Esophagus muscularis mucosa (tissue), 4 donors: ENCODE measurements at places on chromosomes 11 and 22. TPM values are rescaled to one million over a fixed set of nuclear protein-coding genes. Genes with fewer than 3 reads are reported as not detected.

Gene OR8D1
- total RNA-seq, result not detected

Gene POLD3
- 9.1 TPM for total RNA-seq

Gene BCR
- 35.7 TPM for total RNA-seq

Gene MOV10L1
- 0.83 TPM for total RNA-seq

Gene RASSF7
- total RNA-seq, result 16.1 TPM

Gene HEPHL1
- total RNA-seq, result not detected

Gene GRK3
- total RNA-seq, result 5.8 TPM

Gene RFPL3
- not detected for total RNA-seq

DNA sequence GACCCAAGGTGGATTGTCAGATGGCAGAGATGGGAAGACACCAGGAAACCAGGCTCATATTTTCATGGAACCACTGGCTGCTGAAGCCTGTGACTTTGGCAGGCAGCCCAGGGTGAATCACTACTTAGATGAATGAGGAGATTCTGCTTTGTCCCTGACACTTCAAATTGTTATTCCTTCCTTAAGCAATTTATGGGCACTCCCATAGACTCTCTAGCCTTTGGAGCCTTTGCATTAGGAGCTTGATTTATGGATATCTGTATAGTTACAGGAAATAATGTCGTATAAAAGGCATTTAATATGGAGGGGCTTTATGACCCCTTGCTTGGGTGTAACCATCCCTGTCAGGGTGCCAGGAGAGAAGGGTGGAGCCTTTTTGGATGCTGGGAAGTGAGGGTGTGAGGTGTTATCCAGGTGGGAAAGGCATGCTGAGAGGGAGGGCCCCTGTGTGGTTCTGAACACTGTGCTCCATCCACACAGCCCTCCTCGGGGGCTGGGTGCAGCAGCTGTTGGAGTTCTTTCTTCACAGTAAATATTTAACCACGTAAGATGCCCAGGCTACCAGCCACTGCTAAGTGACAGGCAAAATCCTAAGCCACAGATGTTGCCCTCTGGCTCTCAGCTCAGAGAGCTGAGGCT is 35.3 kb downstream of the IL18 start:
- DNase-seq, result no peak

DNA sequence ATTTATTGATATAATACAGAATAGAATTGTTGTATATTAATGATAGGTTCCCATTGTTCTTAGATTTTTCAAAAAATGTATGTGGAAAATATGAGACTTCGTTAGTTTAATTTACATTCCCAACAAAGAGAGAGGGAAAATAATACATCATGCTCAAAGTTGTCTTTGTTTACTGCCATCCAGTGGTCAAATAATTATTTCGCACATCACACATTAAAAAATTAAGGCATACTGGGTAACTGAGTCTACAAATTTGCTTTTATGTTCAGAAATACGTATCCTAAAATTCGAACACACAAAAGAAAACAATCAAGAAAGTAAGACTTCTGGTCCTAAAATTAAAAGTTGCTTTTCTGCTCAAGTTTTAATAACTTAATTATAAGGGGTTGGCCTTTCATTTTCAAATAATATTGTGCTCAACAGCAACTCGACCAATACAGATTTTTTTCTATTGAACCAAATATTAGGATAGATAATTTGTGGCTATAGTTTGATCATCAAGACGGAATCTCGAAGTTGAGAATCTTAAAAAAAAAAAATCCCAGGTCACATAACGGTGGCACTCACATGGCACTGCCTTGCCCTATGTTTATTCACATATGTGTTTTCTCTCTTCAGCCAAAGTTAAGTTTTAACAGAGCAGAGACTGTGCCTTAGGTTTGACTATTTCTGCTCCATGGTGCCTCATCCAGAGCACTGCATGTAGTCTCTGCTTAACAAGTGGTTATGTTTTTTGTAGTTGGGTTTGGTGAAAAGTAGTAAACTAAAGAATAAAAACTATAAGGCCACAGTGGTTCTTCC is 12.3 kb downstream of the PDGFD start:
- DNase-seq, result no peak

DNA sequence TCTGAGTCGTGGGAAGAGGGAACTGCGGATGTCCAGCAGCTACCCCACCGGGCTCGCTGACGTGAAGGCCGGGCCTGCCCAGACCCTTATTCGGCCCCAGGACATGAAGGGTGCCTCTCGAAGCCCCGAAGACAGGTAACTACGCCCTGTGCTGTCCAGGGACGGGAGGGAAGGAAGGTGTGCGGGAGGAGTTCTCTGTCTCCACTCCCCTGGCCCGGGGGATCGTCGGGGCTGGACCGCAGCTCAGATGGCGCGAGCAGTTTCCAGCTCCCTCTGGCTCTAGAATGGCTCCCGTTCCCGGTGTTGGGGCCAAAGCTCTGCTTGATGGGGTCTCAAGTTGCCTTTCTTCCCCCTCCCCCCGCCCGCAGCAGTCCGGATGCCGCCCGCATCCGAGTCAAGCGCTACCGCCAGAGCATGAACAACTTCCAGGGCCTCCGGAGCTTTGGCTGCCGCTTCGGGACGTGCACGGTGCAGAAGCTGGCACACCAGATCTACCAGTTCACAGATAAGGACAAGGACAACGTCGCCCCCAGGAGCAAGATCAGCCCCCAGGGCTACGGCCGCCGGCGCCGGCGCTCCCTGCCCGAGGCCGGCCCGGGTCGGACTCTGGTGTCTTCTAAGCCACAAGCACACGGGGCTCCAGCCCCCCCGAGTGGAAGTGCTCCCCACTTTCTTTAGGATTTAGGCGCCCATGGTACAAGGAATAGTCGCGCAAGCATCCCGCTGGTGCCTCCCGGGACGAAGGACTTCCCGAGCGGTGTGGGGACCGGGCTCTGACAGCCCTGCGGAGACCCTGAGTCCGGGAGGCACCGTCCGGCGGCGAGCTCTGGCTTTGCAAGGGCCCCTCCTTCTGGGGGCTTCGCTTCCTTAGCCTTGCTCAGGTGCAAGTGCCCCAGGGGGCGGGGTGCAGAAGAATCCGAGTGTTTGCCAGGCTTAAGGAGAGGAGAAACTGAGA is 1.4 kb downstream of the ADM start:
- DNase-seq, result no peak

DNA sequence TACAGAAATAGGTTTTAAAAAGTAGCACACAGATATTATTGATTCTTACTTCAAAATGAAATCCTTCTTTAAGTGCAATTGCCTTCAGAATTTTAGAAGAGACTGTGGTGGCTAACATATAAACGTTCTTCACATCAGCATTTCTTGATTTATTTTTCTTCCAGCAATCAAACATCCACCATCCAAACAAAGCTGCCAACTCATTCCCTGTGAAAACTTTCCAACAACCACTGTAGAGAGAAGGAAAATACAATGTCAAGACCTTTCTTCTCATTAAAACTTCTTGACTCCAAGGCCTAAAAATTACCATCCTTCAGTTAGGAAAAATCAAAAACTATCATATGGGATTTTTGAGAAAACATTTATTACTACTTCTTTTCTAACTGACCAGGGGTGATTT is 34.0 kb upstream of the P4HA3 start:
- DNase-seq, result no peak

DNA sequence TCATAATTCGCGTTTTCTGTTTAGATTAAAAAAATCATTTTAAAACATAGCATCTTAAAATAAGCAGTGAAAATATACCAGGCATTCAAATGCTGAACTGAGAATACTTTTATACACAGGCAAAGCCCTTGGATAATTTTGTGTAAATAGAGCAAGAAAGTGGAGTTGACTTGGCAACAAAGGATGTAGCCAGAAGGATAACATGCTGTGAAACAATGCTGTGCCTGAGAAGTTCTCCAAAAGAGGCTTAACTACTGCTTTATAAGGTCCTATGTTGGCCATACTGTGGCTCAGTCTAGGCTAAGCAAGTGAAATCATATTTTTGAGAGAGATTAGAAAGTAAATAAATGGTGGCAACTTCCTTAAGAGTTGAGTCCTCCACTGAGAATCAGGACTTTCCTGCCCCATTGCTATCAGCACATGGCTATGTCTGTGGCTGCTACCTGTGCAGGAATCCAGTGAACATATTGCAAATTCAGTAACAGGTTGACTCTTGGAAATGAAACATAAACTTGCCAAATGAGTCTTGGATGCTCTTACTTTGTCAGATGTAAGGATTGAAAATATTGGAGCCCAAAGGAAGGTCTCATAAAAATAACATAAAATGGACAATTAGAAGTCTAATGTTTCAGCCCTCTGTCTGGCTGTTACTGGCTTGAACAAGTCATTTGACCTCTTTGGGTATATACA is 448.9 kb downstream of the LRRC4C start:
- DNase-seq, result no peak

DNA sequence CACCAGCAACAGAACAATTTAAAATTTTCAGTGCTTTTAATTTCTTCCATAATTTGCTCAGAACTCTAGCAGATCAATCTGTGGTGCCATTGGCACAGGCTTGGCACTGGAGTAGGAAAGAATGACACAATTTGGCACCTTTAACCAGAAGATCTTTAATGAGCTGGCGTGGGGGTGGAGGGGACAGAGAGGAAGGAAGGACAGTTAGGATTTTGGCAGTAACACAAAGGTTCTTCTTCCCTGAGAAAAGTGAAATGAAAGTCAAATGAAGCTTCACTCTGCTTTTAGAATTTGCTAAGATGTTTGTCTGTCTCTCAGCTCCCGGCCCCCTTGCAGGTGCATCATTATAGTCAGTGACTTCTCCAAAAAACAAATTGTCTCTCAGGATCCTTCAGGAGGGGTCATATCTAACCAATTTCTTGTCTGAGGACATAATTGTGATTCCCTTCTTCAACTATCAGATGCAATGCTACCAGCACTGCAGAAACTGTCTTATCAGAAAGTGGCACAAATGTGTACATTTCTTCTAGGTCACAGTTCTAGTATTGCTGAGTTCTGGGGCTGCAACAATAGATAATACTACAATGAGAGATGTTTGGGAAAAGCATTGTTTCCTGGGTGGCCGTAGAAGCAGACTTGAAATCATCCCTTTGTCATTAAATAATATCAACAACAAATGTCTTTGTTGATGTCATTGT is 66.8 kb downstream of the CSTPP1 start:
- no peak for DNase-seq

DNA sequence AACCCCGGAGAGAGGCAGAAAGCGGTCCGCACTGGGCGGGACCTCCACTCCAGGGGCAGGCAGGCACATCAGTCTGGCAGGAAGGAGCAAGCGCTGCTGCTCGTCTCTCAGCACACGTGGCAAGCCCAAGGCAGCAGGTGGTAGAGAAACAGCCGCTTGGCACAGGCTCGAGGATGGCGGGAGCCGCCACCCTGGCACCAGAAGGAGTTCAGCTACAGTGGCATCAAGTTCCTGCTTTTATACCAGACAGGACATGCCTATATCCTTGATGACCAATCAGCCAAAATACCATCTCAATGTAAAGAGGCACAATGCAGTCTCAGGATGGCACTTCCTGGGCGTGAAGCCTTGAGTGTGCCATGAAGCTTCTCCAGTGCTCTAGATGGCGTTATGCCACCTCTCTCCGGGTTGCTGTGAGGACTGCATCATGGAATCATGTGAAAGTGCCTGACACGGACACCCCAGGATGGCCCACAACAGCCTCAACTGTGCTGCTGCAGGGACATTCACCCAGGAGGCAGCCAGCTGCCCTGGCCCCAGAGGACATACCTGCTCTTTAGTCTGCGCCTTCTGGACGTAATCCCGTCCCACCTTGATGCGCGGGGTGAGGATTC is 64.8 kb downstream of the APOL1 start:
- DNase-seq, result no peak

GRCh38 chr11:46381819-46382645 is 563 bp downstream of the MDK start:
- no peak for DNase-seq

GRCh38 chr11:67119585-67120391 is 725 bp downstream of the KDM2A start:
- no peak for DNase-seq

DNA sequence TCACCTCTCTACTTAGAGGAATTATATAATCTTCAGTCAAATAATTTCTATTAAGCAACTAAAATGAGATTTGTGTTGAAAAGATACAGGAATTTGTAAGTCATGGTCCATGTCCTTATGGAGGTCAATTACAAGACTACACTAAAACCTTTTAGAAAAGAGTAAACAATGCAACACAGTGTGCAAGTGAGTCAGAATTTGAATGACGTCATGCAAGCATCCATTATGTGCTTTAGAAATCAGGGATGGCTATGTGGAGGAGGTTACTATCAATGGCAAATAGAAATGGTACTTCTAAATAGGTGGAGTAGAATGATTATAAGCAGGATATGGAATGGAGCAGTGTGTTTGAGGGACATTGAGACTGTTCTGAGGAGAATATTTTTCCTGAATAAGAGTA is 16.6 kb downstream of the OR10D3 start:
- no peak for DNase-seq

DNA sequence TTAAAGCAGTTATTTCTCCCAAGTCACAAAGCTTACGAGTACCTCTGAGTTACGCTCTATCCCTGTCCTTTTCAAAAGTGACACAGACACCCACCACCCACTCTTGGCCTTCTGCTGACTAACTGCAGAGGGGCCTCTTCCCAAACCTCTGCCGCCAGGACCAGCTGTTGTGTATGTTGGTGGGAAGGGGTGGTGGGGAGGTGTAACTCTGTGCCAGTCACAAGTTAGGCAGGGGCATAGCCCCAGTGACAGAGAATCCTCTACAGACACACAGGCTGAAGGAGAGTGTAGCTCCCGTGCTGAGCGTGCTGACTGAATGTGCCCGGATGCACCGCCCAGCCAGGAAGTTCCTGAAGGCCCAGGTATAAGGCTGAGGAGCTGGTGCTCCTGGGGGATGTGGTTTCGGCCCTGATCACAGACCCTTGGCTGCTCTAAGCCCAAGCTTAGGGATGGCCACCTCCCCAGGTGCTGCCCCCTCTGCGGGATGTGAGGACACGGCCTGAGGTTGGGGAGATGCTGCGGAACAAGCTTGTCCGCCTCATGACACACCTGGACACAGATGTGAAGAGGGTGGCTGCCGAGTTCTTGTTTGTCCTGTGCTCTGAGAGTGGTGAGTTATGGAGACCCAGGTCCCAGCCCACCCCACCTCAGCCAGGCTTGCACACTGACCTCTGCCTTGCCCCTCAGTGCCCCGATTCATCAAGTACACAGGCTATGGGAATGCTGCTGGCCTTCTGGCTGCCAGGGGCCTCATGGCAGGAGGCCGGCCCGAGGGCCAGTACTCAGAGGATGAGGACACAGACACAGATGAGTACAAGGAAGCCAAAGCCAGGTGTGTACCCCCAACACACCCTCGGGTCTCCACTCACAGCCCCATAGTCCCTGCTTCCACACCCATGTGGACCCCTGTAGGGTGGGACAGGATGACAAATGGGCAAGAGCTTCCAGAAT is 4.9 kb downstream of the RIC8A start:
- no peak for DNase-seq

DNA sequence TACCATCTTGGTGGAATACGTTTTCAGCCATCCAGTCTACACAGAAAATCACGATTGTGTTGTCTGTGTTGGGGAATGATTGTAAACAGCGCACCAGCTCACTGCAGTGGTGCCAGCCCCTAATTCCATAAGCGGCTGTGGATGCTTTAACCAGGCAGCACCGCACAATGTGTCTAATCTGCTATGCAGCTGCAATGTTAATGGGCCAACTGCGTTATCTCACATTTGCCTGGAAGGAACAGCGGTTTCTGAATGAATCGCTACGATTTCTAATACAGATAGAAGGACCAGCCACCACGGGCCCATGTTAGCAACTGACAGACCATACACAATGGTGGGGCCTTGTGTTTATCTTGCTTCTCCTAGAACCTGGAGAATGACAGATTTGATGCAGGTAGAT is 384.5 kb upstream of the KIRREL3 start:
- DNase-seq, result no peak

- no peak for DNase-seq
Measured at GRCh38 chr11:103344886-103345285, 235.7 kb downstream of the DYNC2H1 start.

GRCh38 chr11:61787928-61788491 is 4.4 kb downstream of the TMEM258 start:
- DNase-seq, result no peak

- DNase-seq, result no peak
Measured at GRCh38 chr11:92253945-92254344, 29.3 kb downstream of the FAT3 start.
